ENCODE measurements at places on chromosomes 2 and 18.
A peak's percentile ranks its signal among the peaks of the same experiment; 100 is the strongest.

DNA sequence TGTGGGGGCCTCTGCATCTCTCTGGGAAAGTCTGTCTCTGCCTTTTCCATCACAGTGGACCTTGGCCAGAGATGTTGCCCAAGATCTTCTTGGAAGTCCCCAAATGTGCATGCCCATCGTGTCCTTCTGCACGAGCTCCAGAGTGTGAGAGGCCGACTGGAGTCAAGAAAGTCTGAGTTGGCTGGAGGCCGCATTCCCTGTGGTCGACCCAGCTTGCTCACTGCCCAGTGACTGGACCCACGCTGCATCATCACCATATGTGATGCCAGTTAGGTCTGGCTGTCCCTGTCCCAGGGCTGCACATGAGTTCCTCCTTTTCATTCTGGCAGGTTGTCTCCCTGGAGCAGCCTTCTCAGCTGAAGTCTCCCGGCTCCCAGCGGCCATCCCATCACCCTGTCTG is 93.8 kb downstream of the ARL4C start:
- DNase-seq: no peak

- DNase-seq: no peak
These were observed 2.4 kb downstream of the RTKN start for GRCh38 chr2:74439373-74439772.

DNA sequence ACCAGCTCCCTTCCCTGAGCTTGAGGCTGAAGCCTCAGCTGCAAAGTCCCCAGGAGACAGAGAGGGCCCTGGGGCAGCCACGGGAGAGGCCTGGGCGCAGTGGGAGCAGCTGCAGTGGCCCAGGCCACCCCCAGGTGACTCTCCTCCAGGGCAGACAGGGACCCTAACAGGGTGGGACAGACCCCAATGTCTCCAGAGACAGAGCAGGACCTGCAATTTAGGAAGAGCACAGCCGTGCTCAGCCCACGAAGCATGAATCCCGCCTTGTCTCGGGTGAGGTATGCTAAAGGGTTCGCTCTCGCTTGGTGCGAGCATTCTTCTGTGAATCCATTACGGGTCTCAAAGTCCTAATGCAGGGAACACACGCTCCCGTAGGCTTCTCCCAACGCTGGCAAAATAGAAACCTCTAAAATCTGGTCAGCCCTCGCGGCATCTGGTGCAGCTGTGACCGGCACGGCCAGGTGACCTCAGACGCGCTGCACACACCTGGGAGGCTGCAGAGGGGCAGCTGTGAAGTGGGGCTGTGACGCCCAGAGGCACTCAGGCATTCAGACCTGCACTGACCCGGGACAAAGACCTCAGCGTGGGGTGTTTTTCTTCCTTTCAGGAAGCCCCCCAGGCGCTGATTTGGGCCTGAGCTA is 12.6 kb downstream of the MBP start:
- DNase-seq: no peak

- no peak for DNase-seq
These were observed 390.7 kb upstream of the NETO1 start for GRCh38 chr18:73258375-73259087.

GRCh38 chr2:65788556-65788955 is 356.2 kb upstream of the SPRED2 start:
- no peak for DNase-seq

DNA sequence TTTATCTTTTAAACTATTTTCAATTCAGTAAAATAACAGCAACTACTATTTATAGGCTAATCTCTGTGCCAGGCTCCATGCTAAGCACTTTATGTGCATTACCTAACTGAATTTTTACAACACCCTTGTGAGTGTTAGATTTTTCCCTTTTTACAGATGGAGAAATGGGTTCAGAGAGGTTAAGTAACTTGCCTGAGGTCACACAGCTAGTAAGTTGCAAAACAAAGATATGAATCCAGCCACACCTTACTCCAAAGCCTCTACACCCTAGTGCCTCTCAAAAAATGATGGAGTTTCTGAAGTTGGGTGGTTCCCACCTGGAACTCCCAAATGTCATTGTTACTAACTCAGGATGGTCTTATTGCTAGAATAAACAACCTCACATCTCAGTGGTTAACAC is 60.8 kb downstream of the RHOB start:
- DNase-seq: no peak

- DNase-seq: no peak
These were observed 159.1 kb upstream of the LHCGR start for GRCh38 chr2:48914477-48915089.

GRCh38 chr2:130878316-130878715 is 41.6 kb downstream of the ARHGEF4 start:
- no peak for DNase-seq

DNA sequence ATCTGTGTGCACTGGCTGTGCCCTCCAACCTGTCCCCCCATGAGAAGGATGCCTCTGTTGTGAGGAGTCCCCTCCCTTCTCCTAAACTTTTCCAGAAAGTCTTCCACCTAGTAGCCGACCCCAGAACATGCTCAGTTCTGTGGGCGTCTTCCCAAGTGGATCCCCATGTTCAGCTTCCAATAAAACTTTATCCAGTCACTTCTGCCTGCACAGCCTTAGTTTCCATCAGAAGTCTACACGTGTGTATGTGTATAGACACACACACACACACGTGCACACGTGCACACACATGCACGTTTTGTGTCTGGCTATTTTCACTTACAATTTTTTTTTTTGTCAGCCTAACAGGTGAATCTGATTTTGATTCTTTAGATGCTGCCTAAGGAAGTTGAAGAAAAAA is 115.1 kb downstream of the RTP5 start:
- no peak for DNase-seq

DNA sequence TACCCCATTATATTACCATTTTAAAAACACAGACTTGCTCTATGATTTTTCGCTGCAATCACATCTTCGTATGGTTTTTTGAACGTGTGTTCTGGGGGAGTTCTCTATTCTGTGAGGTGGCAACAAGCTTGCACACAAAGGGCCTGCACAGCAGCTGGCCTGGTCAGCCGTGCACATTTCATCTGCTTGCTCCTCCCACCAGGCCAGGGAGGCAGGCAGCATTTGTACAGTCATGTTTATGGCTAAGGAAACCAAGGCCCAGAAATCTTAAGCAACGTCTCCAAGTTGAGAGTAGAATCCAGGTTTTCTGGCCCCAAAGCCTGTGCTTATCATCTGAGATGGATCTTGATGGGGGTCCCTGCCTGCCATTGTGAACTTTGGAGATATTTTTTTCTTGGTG is 106.4 kb upstream of the SMIM21 start:
- no peak for DNase-seq

GRCh38 chr2:54642677-54643430 is 80.6 kb upstream of the EML6 start:
- DNase-seq: no peak

GRCh38 chr2:38535744-38536506 is 66.8 kb downstream of the HNRNPLL start:
- peak; percentile 75 for DNase-seq

- DNase-seq: no peak
These were observed 95.1 kb upstream of the CELF4 start for GRCh38 chr18:37660658-37661057.

GRCh38 chr18:32668956-32669355 is 103.9 kb downstream of the KLHL14 start:
- DNase-seq: no peak

DNA sequence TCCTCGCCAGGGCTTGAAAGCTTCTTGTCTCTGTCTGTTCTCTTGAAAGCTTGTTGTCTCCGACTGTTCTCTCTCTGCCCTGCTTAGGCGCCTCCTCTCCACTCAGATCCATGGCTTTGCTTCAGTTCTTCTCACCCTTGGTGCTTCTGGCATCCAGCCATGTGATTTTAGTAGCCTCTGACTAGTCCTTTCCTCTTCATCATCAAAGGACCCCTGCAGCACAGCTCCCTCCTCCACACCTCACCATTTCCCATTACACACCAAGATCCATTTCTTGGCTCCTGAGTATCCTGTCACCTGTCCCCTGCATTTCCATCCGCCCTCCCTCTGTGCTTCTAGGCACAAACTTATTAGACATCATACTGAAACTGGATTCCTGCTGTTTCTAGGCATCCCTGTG is 59.4 kb downstream of the ZNF236 start:
- no peak for DNase-seq

DNA sequence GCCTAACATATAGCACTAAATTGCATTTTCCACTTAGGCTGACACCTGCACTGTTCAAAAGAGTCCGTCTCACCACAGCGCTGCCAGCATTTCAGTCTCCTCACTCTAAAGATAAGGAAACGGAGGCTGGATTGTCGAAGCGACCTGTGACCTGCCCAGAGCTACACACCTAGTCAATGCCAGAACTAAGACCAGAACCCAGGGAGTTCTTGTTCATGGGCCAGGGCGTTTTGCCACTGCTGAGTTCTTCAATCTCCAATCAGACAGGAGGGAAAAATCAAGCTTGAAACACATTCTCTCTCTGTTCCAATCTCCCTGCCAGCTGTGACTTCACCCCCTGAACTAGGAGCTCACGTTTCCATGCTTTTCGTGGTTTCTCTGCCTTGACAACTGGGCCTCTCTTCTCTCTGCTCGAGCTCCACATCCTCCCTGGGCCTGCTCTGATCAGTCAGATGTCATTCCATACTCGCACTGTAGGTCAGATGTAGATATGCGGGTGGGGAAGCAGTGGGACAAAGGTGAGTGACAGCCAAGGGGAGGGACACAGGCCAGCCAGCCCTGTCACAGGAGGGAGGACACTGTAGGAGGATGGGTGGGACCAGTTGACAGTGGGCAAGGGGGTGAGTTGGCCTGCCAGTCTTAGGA is 221.1 kb upstream of the SMAD2 start:
- no peak for DNase-seq

DNA sequence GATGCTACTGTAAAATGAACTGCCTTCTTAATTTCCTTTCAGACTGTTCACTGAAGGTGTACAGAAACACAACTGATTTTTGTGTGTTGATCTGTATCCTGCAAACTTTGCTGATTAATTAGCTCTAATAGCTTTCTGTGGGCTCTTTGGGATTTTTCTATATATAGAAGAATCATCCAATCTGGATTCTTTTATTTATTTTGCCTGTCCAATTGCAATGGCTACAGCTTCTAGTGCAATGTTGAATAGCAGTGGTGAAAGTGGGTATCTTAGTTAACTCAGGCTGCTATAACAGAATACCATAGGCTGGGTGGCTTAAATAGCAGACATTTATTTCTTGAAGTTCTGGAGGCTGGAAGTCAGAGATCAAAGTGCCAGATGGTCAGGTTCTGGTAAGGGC is 74.4 kb downstream of the ID2 start:
- no peak for DNase-seq

DNA sequence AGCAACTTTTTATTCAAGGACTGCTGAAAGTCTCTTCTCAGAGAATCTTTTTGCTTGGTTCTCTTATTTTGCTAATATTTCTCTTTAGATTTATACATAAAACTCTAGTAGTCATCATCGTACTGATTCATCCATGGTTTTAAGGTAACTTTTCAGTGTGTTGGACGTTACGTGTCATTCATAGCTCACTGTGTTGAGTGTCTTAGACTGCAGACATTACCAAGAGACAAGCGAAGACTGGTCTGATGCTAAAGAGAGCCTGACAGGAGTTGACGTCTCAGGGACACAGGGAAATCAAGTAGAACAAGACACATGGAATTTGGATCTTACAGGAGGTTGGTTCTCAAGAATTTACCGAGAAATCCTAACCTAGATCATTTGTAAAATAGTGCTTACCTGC is 25.5 kb downstream of the RBM44 start:
- DNase-seq: no peak

DNA sequence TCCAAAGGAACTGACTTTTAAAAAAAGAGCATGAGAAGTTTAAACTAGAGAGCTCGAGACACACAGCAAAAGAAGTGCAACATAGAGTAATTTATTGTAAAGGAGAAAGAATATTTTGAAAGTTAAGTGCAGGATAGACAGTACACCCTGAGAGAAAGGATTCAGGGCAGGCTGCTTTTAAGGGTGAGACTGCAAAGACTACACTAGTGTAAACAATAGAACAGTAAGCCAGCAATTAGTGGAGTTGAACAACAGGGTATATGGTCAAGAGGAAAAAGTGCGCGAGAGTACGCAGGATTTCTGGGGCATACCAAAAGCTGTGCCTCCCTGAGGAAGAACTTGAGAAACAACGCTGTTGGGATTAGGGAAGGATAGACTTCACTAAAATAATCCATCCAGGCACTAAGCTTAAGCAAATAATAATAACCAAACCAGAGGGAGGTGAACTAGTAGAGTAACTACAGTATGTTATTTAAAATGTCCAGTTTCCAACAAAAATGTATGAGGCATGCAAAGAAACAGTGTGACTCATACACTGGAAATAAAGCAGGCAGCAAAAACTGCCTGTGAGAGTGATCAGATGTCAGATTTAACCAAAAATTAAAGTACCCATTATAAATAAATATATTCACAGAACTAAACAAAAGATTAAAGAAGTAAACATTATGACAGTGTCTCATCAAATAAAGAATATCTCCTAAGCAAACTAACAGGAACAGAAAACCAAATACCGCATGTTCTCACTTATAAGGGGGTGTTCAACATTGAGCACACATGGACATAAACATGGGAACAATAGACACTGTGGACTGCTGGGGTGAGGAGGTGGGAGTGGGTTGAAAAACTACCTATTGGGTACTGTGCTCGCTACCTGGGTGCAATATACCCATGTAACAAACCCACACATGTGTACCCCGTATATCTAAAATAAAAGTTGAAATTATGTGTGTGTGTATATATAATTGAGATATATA is 40.5 kb upstream of the EMILIN2 start:
- peak; percentile 18 for DNase-seq

GRCh38 chr2:106530866-106531265 is 43.7 kb downstream of the CD8B2 start:
- DNase-seq: no peak

DNA sequence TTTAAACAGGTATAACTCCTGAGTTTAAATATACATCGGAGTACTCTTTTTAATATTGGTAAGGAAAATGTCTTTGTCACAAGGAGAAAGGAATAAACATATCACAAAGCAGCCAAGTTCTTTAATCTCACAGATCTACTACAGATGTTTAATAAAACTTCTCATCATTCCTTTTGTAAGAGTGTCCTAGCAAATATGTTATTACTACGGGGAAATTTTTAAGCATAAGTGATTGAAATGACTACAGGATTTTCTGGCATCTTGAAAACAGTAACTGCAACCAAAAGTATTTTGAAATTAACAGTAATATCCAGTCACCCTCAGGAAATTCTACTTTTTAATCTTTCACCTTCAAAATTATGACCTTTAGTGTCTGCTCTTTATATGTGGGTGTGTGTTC is 403.1 kb downstream of the IRS1 start:
- DNase-seq: no peak

- DNase-seq: no peak
These were observed 3.7 kb upstream of the ACKR3 start for GRCh38 chr2:236565879-236566402.
